ENCODE measurements at places on chromosomes 1 and 21.
A peak's percentile ranks its signal among the peaks of the same experiment; 100 is the strongest.

- DNase-seq, result no peak
These were observed 45.1 kb downstream of the CAPN8 start for GRCh38 chr1:223620297-223620897.

- peak; percentile 48 for DNase-seq
These were observed 11.3 kb upstream of the BMP8B start for GRCh38 chr1:39799770-39800470.

DNA sequence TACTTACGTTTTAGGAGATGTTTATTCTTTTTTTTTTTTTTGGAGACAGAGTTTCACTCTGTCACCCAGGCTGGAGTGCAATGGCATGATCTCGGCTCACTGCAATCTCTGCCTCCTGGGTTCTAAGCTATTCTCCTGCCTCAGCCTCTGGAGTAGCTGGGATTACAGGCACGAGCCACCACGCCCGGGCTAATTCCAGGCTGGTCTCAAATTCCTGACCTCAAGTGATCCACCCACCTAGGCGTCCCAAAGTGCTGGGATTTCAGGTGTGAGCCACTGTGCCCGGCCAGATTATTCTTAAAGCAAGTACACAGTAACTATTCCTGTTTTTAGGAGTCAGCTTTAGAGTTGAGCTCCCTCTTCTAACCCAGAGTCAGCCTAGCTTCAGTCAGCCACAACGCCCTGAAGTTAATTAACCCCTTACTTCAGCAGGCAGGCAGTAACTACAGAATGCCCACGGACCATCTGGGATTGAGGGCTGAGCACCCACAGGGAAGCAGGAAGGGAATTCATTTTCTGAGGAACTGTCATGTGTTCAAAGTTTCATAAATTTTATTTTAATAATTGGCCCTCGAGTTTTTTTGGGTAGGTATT lies 5.3 kb upstream of the ID3 start:
- no peak for DNase-seq

GRCh38 chr1:3078430-3078861 lies 9.4 kb downstream of the PRDM16 start:
- no peak for DNase-seq

- no peak for DNase-seq
These were observed 22.8 kb downstream of the OR10R2 start for GRCh38 chr1:158494796-158495195.

- DNase-seq, result no peak
These were observed 19.9 kb downstream of the PLA2G4A start for GRCh38 chr1:186848509-186849130.

GRCh38 chr1:29384496-29385015 lies 148.2 kb downstream of the PTPRU start:
- no peak for DNase-seq

- no peak for DNase-seq
These were observed 46.5 kb downstream of the OMA1 start for GRCh38 chr1:58500043-58500442.

GRCh38 chr1:211677659-211678058 lies 2.2 kb upstream of the NEK2 start:
- DNase-seq, result no peak

DNA sequence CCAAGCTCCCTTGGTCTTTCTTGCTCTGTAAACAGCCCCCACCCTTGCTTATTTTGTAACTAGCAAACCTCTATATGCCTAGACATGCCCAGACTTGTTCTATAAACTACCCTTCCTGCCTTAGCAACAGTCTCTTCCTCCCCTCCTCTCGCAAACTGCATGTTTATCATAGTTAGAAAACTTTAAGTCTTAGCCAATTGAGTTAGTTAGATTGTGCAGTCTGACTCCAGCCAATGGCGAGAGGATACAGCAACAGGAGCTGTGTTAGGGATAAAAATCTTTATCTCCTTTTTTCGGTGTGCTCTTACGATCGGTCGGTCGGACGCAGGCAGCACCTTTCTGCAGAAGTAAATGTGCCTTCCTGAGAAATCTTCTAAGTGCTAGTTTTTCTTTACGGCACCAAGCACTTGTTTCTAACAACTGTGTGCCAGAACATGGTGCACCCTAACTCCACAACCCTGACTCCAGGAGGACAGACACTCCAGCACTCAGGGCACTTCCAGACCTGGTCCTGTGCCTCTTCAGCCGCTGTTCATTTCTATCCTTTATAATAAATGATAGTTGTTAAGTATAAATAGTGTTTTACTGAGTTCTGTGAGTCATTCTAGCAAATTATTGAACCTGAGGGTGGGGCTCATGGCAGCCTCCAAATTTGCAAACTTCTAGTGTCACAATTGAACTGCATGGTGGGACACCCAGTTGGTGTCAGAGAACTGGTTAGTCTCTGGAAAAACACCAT lies 25.7 kb upstream of the GNG4 start:
- no peak for DNase-seq

DNA sequence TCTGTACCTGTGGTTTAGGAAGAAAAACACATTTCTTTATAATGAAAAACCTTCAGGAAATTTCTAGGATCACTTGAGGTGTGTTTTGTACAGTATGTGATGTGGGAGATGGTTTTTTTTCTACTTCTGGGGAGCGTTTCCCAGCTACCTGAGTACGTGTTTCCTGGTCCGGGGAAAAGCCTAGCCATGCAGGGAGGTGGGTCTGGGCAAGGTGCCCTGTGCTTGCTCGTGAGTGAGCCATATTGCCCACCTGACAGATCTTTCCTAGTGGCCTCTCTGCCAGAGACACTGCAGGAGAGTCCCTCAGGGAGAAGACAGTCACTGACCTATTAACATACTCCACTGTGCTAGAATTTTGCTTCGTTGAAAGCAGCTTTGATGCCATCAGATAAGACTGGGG lies 41.3 kb downstream of the TRPM2 start:
- no peak for DNase-seq

DNA sequence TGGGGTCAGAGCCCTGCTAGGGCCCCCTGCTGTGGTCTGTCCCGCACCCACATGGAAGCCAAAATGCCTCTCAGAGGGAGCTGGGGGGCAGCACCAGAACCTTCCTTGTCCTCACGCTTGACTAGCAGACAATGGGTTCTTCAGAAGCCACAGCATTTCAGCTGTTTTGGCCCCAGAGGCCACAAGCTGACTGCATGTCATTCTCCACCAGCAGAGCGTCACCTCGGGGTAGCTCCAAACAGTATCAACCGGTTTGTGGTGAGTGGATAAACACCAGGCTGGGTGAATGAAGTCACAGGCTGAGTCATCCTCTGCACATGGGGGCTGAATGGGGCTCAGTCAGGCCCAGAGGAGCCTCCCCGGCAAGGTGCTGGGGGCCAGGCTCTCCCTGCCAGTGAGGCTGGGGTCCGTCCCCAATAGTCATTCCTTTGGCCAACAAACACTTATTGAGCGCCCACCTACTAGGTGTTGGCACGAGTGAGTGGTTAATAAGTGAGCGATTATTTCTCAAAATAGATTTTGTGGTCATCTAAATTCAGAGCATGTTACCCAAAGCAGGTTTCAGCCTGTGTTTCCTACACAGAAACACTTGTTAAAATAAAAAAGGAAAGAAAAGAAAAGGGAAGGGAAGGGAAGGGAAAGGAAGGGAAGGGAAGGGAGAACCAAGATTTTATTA lies 9.1 kb downstream of the OLIG1 start:
- no peak for DNase-seq

DNA sequence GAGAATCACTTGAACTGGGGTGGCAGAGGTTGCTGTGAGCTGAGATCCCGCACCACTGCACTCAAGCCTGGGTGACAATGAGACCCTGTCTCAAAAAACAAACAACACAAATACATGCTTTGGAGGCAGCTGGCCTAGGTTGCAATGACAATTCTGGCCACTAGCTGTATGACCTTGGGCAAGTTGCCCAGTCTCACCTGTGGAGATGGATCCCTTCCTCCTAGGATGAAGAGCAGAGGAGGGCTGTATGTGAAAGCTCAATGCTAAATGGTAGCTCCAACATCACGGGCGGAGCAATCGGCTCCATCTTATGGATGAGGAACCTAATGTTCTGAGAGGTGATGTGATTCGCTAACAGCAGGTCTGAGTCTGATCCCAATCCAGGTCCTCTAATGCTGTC lies 20.6 kb downstream of the ADORA1 start:
- no peak for DNase-seq

- no peak for DNase-seq
These were observed 218.3 kb upstream of the HOOK1 start for GRCh38 chr1:59596432-59596831.

- no peak for DNase-seq
These were observed 1227.1 kb downstream of the NCAM2 start for GRCh38 chr21:22225299-22225698.

DNA sequence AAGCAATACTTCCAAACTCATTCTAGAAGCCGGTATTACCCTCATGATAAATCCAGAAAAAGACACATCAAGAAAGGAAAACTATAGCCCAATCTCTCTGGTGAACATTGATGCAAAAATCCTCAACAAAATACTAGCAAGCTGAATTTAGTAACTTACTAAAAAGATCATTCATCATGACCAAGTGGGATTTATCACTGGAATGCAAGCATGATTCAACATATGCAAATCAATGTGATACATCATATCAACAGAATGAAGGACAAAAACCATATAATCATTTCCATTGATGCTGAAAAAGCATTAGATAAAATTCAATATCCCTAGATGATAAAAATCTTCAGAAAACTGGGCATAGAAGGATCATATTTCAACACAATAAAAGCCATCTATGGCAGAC lies 402.9 kb downstream of the TGFB2 start:
- no peak for DNase-seq

- DNase-seq, result no peak
These were observed 90.5 kb downstream of the CASZ1 start for GRCh38 chr1:10705953-10706352.

Data from activated naive CD4-positive, alpha-beta T cell (primary cell).